Smooth muscle cell of bladder (primary cell): ENCODE measurements at places on chromosomes 1 and 21. TPM values are rescaled to one million over a fixed set of nuclear protein-coding genes. Genes with fewer than 3 reads are reported as not detected.

SAMD11 gene
- total RNA-seq = 34.2 and 36.6 TPM in 2 replicates

C1orf226 gene
- total RNA-seq = under 0.01 TPM in 2 replicates

SUSD4 gene
- 0.14 TPM in 1 of 2 replicates, not detected in the other for total RNA-seq

S100PBP gene
- 26.6 and 36.5 TPM in 2 replicates for total RNA-seq

KMO gene
- under 0.01 TPM in 1 of 2 replicates, not detected in the other for total RNA-seq

S100A2 gene
- 1.8 and 2.6 TPM in 2 replicates for total RNA-seq

LCE3D gene
- total RNA-seq = not detected in 2 replicates

SLC45A1 gene
- 1.7 and 2.0 TPM in 2 replicates for total RNA-seq

HAPLN2 gene
- total RNA-seq = not detected in 2 replicates

ANP32E gene
- 14.9 and 19.5 TPM in 2 replicates for total RNA-seq

PPFIA4 gene
- total RNA-seq = 5.3 and 35.9 TPM in 2 replicates

NBPF20 gene
- total RNA-seq = 1.6 and 2.0 TPM in 2 replicates

MROH7 gene
- total RNA-seq = 0.14 and 0.92 TPM in 2 replicates

TRIM46 gene
- 2.3 and 2.5 TPM in 2 replicates for total RNA-seq

PIGM gene
- 3.3 and 3.7 TPM in 2 replicates for total RNA-seq
